CD4-positive, alpha-beta T cell treated with Interleukin-15 for 1 hour (primary cell): ENCODE measurements at places on chromosomes 6 and 20.

GRCh38 chr20:49751397-49751736 lies 37.7 kb upstream of the B4GALT5 start:
- DNase-seq: no peak

- DNase-seq: no peak
Measured at GRCh38 chr6:164763788-164764187, 545.6 kb downstream of the C6orf118 start.

- DNase-seq: no peak
Measured at GRCh38 chr6:115899730-115900282, 160.9 kb downstream of the FRK start.

DNA sequence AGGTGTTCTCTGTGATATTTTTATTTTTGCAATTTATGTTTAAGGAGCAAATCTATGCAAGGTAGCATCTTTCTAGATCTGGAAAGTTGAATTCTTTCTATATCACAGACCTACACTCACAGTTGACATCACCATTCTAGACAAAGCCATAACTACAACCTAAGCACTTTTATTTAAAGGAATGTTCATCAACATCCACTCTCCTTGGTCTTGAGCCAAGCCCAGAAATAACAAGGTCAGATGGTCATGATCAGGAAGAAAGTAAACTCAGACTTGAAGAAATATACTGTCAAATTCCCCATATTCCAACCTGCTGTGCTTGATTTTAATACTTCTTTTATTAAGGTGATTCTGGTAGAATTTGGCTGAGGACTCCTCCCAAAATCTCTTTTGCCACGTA lies 32.2 kb downstream of the MMUT start:
- no peak for DNase-seq

DNA sequence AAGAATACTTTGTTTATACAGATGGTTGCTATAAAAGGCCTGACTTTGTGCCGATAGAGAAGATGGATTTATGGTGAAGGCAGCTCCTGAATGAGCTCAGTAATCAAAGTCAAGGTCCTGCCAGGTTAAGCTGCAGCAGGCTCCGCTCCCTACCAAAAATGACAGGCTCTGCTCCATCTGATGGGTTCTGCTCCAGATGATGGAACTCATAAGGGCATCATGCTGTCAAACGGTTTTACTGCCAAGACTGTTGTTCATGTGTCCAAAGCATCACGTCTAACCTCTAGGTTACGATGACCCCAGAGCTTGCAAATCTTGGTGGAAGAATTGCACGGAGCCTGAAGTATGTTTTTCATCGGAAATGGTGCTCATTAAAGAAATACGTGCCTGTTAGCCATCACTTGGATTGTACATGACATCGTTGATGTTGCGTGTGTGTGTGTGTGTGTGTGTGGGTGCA lies 19.2 kb upstream of the PTGIS start:
- DNase-seq: no peak

- no peak for DNase-seq
Measured at GRCh38 chr6:153172815-153173214, 41.7 kb upstream of the RGS17 start.
